Smooth muscle cell of the umbilical artery (primary cell): ENCODE measurements at places on chromosomes 6 and 20. TPM values are rescaled to one million over a fixed set of nuclear protein-coding genes. Genes with fewer than 3 reads are reported as not detected.

The CDH22 gene
- not detected in 2 replicates for total RNA-seq

The E2F3 gene
- 7.1 and 11.7 TPM in 2 replicates for total RNA-seq

The FBXO5 gene
- 2.4 and 10.6 TPM in 2 replicates for total RNA-seq

The SYCP2 gene
- 0.32 and 1.2 TPM in 2 replicates for total RNA-seq

The COL9A3 gene
- 0.30 TPM in 1 of 2 replicates, not detected in the other for total RNA-seq
